RCC 7860 (cell line): ENCODE measurements at places on chromosomes 2 and 18.

- no peak for DNase-seq
These were observed 93.0 kb upstream of the SH3BP4 start for GRCh38 chr2:234858790-234859329.

- DNase-seq, result no peak
These were observed at the start of gene ACOXL for GRCh38 chr2:110732422-110733413. Gene ACOXL, plus strand, starts transcription at chr2:110732573. Its CDS starts 35,817 bp downstream, at chr2:110768390.

DNA sequence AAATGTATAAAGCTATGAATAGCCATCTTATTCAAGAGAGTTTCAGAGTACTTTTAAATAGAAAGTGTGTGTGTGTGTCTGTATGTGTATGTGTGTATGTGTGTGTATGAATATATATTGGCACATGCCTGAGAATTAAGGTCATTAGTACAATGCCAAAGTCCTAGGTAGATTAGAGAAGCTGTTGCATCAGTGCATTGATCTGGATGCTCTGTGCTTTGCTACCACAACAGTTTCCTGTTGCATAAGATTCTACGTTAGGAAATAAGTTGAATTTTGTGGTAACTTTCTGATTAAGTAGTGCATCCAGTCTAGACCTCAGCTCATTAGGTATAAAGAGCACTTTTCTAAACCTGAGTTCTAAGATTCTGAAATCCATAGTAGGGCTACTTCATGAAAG lies 1102.8 kb upstream of the KLHL29 start:
- DNase-seq, result no peak

GRCh38 chr18:57624988-57625387 lies 3.4 kb upstream of the NARS1 start:
- DNase-seq, result peak; percentile 40
